ENCODE measurements at places on chromosomes 1 and 21. TPM values are rescaled to one million over a fixed set of nuclear protein-coding genes. Genes with fewer than 3 reads are reported as not detected.

Gene SPATA45
- total RNA-seq = not detected

Gene TIE1
- total RNA-seq = 67.8 TPM

Gene ABCG1
- total RNA-seq = 40.6 TPM

Gene DLGAP3
- total RNA-seq = 0.12 TPM

Gene GREM2
- 0.99 TPM for total RNA-seq

Gene SPRR3
- total RNA-seq = not detected

Gene CFHR1
- total RNA-seq = not detected

Gene CSMD2
- 0.52 TPM for total RNA-seq

Gene CLIC4
- total RNA-seq = 158 TPM

Gene C1orf56
- 3.9 TPM for total RNA-seq

Gene C1orf122
- total RNA-seq = 54.3 TPM

Gene HS2ST1
- total RNA-seq = 25.9 TPM

Gene CELA3A
- not detected for total RNA-seq

Gene LY9
- 0.82 TPM for total RNA-seq

Gene USP25
- 51.9 TPM for total RNA-seq

Gene NTPCR
- 35.1 TPM for total RNA-seq

Gene LCE1B
- total RNA-seq = not detected

Gene CRYAA
- total RNA-seq = not detected

Gene HSD3B2
- total RNA-seq = not detected

Gene CITED4
- 6.9 TPM for total RNA-seq

Gene LRRC42
- 18.0 TPM for total RNA-seq

Gene FABP3
- 17.1 TPM for total RNA-seq

Data from left lung (tissue), 14 donors.